ENCODE measurements at places on chromosomes 2 and 18.

GRCh38 chr18:48877941-48878340, 72.8 kb downstream of the SMAD7 start:
- DNase-seq = no peak

DNA sequence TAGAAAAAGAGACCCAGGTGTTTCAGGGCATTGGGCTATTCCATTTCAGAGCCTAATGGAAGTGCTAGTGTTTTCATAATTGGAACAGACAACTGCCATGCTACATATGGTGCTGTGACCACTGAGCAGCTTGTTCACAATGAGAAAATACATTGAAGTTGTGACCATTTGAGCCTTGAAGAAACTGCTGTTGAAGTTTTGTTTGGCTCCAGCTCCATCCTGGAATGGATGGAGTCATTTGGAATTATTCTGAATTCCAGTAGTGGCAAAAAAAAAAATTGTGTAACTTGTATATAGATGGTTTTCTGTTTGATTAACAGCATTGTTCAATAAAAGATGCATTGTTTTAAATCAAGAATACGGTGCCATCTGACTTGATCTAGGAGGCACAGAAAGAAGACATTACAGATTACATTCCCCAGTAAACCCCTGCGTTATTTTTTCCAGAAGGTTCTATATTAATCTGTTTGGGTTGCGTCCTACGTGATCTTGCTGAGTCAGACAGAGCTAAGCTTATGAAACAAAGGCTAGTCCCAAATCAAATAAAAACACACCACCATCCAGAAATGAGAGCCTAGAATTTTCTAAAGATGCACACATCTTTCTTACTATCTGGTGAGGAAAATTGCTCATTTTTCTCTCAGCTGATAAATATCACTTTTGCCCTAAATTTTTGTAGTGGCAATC, 19.2 kb downstream of the FMNL2 start:
- DNase-seq = no peak

GRCh38 chr2:49770919-49771318, 616.6 kb upstream of the FSHR start:
- no peak for DNase-seq

GRCh38 chr2:152167065-152167464, 8.5 kb downstream of the STAM2 start:
- DNase-seq = no peak

DNA sequence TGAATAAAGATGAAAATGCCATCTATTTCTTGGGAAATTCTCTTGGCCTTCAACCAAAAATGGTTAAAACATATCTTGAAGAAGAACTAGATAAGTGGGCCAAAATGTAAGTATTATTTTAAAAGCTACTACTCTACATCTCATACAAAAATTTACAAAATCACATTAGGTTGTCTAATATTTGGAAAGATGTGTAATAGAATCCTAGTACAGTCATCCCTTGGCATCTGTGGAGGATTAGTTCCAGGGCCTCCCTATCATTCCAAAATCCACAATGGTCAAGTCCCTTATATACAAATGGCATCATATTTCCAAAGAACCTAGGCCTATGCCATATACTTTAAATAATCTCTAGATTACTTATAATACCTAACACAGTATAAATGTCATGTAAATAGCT, 41.2 kb downstream of the KYNU start:
- DNase-seq = no peak

GRCh38 chr18:25365242-25365641, 13.3 kb upstream of the ZNF521 start:
- DNase-seq = no peak

GRCh38 chr2:42545023-42545721, 23.3 kb upstream of the MTA3 start:
- no peak for DNase-seq

GRCh38 chr2:11056614-11057013, 98.7 kb upstream of the SLC66A3 start:
- DNase-seq = no peak

DNA sequence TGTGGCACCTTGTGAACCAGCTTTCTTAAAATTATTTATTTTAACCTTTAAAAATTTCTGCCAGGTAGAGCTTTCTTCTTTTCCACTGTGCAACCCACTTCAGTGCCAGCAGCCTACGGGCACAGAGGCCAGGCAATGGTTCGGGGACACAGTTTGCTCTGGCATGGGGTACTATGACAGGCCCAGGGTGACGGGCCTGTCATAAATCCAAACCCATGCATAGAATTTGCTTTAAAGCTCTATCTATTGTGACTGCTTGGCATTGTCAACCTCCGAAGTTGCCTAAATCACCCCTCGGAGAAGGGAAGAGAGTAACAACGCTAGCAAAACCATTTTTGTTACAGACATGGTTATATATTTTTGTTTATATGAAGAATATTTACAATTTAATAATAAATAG, 1.5 kb downstream of the ODC1 start:
- no peak for DNase-seq

GRCh38 chr2:60091266-60091665, 462.2 kb downstream of the BCL11A start:
- DNase-seq = no peak

DNA sequence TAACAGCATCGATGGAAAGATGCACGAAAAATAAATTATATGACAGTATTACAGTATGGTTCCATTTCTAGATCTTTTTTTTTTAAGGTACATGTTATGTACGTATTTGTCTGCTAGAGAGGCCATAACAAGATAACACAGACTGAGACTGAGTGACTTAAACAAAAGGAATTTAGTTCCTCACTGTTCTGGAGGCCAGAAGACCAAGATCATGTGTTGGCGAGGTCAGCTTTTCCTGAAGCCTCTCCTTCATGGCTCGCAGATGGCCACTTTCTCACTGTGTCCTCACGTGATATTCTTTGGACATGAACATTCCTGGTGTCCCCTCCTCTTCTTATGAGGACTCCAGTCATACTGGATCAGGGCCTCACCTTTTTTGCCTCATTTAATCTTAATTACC, 177.4 kb downstream of the CAPN13 start:
- DNase-seq = no peak

DNA sequence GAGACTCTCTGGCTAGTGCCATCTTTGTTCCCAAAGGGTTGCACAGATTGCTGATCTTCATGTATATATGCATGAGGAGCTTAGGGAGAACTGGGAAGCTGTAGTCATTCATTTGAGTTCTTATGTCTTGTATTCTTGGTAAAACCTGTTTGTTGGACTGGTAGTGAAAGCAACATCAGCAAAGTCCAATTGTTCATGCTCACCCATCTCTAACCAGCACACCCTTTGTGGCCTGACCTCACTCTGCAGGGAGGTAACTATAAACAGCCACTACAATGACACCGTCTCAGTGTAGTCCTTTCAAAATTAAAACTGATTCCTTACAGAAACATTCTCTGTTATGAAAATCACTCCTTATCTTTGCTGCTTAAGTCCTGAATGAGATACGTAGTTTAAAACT, 13.9 kb upstream of the LMAN1 start:
- no peak for DNase-seq

GRCh38 chr18:41949206-41949920, 5.7 kb upstream of the PIK3C3 start:
- DNase-seq = no peak

DNA sequence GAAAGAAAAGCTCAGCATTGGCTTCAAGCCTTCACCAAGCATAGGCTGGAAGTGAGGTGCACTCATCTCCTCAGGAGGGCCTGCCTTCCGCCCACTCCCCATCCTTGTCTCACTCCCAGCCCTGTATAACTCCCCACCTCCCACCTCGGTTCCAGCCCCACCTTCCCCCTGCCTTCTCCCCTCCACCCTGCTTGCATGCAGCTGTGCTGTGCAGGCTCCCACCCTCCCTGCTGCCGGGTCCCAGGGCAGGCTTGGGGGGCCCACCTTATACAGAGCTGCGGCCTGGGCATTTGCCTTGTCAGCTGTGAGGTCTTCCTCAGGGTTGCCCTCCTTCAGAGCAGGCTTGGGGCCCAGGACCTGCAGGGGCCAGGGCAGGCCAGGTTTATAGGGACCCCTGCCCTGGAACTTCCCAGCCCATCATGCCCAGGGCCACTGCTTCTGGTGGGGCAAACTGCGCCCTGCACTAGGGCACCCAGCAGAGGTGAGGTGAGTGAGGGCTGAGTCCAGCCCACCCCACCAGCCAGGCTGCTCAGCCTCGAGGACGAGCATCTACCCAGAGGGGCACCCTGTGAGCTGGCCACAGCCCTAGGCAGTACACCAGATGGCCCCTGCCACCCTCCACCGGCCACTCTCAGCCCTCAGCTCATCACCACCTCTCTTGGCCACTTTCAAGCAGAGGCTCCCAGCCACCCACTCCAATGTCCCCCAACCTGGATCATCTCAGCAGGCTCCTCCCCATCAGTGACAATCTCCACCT, 11.6 kb downstream of the CAPG start:
- no peak for DNase-seq

GRCh38 chr2:46010925-46011490, 286.2 kb upstream of the EPAS1 start:
- no peak for DNase-seq

DNA sequence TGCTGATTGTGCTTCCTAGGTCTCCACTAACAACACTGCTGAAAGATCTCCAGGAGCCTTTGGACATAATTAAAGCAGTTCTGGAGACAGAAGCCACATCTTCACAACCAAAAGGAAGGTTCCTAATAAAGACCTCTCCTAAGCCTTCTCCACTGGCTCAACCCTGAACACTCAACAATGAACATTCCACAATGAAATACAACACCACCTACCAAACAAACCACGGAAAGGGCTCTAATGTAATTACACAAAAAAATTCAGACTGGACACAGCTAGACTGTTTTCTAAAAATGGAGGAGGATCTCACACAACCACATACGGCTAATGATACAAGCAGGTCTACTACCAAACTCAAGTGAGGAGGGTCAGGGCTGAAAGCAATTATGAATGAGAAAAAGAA, 43.6 kb downstream of the NOL10 start:
- no peak for DNase-seq

DNA sequence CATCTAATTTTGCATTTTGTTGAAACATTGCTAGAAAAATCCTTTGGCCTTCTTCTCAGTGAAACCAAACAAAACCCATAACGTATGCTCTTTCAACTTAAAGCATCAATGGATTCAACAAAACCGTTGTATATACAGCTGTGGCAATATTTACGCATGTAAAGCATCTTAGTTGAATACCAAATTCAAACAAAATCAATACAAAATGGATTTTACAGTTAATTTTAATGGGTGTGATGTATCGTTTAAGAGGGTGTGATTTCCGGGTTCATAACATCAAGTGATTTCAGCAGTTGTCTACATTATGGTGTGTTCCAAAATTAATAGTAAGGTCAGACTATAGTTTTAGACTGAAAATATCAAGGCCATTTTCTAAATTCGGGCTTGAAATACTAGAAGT, 198.2 kb downstream of the TGIF1 start:
- no peak for DNase-seq

- DNase-seq = no peak
Measured at GRCh38 chr2:168705534-168706470, 96.6 kb upstream of the NOSTRIN start.

- DNase-seq = no peak
Measured at GRCh38 chr2:28135324-28135723, 244.8 kb downstream of the BABAM2 start.

DNA sequence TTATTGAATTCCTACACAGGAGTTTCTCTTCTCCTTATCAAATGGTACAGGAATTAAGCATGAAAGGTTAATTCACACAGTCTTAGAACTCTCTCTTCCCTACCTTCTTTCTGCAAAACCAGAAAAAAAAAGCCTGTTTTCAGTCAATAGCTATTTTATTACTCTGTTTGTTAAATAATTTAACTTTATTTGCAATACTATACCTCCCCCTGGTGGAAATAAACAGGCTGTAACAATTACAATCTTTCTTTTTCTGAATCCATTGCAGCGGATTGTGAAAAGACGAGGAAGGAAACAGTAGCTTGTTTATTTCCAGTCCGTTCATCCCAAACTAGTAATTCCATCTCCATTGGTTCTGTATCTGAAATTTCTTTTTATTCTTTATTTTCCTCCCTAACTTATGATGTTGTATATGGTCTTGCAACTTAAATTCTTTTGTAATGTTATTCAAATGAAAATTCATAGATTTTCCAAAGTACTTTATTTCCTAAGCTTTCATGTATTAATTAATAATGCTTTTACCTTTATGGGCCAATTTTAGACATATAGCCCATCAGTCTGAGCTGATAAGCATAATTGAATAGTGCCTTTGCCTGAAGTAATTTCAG, 165.2 kb downstream of the SH3BP4 start:
- no peak for DNase-seq

GRCh38 chr2:177641331-177641730, 248.8 kb downstream of the AGPS start:
- DNase-seq = no peak

DNA sequence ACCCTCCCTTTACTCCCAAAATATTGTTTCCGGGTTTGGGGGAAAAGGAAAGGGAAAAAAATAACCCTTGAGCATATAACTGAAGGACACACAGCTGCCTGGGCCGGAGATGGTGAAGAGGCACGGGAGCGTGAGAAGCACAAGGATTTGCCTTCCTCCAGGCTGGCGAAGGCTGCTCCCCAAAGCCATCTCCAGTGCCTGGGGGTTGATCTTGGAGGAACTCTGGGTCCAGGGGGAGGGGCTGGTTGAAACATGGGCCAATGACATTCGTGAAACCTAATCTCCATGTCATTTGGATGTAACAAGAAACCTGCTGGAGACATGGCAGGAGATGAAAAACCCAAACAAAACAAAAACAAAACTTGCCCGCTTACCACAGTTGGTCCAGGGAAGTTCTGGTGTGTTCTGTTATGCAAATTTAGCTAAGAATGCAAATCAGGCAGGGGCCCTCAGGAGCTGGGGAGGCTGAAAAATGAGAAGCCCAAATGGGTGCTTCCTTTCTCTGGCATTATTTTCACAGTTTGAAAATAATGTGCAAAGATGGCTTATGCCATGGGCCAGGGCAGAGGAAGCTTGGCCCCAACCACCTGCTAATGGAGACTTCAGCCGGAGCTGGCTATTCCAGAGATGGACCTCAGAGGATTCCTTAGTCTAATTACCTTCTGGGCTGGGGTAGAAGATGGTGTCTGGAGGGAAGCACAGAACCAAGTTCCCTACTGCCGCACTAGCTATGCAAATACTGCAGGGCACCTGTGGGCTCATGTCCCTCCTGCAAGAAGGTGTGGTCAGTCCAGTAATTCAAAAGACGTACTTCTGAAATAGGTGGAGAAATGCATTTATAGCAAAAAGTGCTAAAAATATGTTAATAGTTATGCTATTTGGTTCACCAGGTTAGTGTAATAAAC, 180.9 kb downstream of the BCL2 start:
- DNase-seq = no peak

- DNase-seq = no peak
Measured at GRCh38 chr2:127146820-127147502, 40.0 kb upstream of the BIN1 start.
